Hypothalamus (tissue), 51 donors: ENCODE measurements at places on chromosomes 11 and 22.

- no peak for DNase-seq
These were observed 1.9 kb downstream of the RNF121 start for GRCh38 chr11:71930556-71931244.

GRCh38 chr11:111299101-111300026 lies 1.0 kb downstream of the POU2AF3 start:
- DNase-seq = peak; percentile 69

DNA sequence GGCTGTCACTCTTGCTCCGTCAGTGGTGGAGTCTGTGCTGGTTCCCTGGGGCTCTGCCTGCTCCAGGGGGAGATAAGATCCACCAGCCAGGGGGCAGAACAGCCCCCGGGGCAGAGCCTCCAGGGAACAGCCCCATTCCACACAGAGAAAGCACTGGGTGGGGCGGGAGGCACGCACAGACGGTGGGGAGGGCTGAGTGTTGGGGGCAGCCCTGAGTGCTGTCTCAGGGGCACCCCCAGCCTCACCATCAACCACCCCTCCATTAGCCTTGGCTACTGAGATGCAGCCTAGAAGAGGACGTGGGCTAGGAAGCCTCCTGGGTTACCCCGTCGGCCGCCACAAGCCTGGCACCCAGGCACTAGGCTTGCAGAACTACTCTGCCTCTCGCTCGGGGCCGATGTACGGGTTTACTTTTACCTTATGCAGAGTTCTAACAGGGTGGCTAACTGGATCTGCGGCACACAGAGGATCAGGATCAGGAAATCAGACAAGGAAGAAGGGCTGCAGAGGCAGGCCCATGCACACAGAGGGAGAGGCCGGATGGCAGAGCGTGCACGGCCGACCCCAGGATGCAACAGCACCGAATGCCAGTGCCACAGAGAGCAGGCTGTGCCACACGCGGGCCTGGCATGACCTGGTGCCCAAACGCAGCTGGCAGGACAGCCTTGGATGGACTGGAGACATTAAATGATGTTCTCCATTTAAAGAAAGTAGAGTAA lies 140.5 kb downstream of the CTTN start:
- no peak for DNase-seq

- no peak for DNase-seq
These were observed 54.3 kb upstream of the TTC12 start for GRCh38 chr11:113260096-113260425.

- DNase-seq = no peak
These were observed 85.5 kb downstream of the NELL1 start for GRCh38 chr11:20754933-20755332.

DNA sequence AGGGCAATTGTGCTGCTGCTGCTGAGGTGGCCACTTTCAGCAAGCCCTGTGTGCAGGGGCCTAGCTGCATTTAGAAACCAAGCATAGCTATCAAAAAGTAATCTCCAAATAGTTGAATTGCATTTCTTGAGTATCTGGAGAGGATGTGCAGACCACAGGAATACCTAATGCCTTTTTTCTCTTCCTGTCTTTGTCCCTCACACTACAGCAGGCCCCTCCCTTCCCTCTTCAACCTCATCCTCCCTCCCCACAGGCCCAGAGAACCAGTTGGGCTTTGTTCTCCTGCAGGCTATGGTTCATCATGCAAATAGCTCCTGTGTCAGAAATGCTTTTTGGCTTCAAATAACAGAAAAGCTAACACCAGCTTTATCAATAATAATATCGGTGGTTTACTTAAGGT lies 47.7 kb downstream of the DKK3 start:
- no peak for DNase-seq

GRCh38 chr11:134101282-134101681 lies 32.4 kb downstream of the JAM3 start:
- DNase-seq = no peak

- DNase-seq = no peak
These were observed 26.1 kb upstream of the PPP2R1B start for GRCh38 chr11:111792314-111792713.

- DNase-seq = no peak
These were observed 11.9 kb downstream of the IFT27 start for GRCh38 chr22:36764060-36764459.

- DNase-seq = no peak
These were observed 1505.8 kb downstream of the TBC1D22A start for GRCh38 chr22:48268293-48268692.

DNA sequence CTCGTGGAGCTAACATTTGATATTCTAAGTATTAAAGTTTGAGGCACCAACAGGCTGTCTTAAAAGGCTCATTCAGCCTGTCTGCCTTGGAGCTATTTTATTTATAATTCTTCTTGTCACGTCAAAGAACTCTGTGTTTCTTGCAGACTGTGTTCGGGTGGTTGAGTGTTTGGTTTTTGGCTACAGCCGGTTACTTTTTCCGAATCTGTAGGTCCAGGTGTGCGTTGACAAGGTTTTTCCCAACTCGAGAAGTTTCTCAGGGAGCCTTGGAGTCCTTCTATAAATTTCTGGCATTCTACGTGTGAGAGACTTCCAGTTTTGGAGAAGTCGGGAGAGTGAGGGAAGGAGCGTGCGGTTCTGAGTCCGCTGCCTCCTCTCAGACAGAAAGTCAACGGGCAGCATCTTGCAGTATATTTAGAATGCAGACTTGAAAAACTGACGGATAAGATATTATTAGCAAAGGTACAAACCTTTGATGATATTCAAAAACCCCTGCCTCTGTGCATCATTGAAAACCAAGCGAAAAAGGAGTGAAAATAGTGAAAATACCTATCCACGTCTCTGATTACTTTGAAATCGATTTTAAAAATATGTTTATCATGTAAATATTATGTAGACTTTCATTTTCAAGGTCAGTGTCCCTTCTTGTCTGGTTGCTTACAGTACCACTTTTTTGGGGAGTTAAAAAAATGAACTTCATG lies 85.2 kb upstream of the PPARA start:
- no peak for DNase-seq

DNA sequence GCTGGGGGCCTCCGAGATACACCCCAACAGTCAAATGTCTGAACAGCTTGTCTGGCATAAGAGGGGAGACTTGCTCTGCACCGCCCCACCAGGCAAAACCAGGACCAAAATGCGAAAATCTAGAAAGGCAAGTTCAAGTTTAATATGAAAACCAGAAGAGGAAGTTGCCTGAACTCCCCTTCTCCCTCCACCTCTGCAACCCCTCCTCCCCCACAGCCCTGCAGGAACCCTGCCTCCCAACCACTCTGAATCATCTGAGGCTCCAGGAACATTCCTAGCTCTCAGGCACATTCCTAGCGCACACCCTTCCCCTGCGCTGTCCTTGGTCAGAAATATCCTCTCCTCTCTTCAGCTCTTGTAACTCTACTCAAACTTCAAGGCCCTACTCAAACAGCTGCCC lies 36.7 kb downstream of the ISX start:
- no peak for DNase-seq

DNA sequence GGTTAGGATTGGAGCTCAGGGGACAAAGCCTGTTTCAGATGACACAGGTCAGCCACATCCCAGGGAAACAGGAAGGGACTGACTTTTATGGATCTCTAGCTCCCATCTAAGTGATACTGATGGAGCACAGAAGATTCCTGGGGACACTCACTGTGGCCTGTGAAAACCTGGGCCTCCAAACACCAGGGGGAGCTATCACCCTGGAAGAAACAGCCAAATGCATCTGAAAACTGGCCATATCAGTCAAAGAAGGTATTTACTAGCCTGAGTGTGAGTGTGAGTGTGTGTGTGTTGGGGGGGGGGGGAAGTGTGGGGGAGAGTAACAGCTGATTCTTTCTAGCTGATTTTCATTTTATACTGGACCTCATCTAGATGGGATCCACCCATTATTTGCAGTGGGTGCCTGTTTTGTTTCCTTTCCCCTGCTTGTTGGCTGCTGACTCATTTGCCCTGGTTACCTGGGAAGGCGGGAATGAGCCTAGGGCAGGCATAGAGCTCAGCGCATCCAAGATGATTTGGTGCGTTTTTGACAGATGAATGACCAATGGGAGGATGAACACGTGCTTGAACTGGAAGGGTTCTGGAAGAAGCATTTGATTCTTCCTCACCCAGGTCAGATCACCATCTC lies 284.0 kb downstream of the KIRREL3 start:
- peak; percentile 42 for DNase-seq

DNA sequence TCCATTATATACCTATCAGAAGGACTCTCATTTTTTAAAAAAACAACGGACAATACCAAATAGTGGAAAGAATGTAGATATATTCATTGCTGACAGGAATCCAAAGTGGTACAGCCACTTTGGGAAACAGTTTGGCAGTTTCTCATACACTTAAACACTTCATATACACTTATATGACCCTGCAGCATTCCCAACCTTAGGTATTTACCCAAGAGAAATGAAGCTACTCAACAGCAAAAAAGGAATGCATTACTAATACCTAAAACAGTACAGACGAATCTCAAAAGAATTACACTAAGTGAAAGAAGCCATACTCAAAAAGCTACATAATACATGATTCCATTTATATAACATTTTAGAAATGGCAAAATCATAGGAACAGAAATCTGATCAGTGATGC lies 51.5 kb downstream of the RBFOX2 start:
- DNase-seq = no peak

- DNase-seq = no peak
These were observed 41.5 kb upstream of the TP53I11 start for GRCh38 chr11:44992181-44992582.

DNA sequence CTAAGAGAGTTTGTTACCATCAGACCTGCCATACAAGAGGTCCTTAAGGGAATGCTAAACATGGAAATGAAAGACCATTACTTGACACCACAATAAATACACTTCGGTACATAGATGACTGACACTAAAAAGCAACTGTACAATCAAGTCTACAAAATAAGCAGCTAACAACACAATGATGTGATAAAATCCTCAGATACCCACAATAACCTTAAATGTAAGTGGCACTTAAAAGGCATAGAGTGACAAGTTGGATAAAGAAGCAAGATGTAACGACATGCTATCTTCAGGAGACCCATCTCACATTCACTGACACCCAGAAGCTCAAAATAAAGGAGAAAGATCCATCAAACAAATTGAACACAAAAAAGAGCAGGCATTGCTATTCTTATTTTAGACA lies 107.6 kb downstream of the LRRC4C start:
- no peak for DNase-seq

- DNase-seq = no peak
These were observed 49.5 kb upstream of the HSPA8 start for GRCh38 chr11:123111465-123111864.

DNA sequence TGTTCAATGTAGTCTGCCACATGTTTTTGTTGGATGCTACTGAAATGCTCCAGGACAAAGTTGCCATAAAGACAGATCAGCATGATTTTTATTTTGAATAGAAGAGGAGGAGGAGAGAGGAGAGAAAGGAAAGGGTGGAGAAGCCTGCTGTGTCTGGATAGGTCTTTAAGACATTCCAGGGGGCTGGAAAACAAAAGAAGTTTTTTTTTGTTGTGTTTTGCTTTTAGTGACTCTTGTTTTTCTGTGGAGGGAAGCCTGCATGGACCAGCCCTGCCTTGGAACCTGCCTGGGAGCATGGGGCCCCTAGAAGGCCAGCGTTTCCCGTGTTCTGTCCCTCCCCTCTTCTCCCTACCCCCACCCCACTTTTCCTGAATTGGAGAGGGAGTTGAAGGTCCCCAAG lies 2.3 kb downstream of the TSPAN18 start:
- no peak for DNase-seq

- DNase-seq = no peak
These were observed 22.5 kb downstream of the ASCC2 start for GRCh38 chr22:29815580-29815979.

GRCh38 chr11:3016861-3017260 lies 24.7 kb upstream of the NAP1L4 start:
- no peak for DNase-seq

- DNase-seq = no peak
These were observed 45.1 kb downstream of the CEP57 start for GRCh38 chr11:95835351-95835750.

- no peak for DNase-seq
These were observed 48.2 kb downstream of the NF2 start for GRCh38 chr22:29651652-29652051.

- DNase-seq = no peak
These were observed 54.7 kb downstream of the PHF21B start for GRCh38 chr22:44955102-44955501.

DNA sequence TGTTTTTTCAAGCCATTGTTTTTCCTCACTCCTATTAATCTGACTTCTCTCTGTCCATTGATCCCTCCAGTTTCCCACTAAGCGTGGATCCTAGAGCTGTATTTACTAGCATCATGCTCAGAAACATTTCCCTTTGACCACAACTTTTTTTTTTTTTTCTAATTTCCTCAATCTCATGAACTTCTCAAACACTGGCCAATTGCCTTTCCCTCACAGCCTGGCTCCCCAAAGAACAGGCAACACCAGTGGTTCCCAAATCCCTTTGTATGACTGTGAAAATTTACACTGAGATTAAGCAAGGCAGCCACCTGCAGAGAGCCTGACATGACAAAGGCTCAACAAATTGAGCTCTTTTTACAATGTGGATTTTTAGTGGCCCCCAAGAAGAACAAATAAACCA lies 1.4 kb upstream of the TPP1 start:
- DNase-seq = no peak

DNA sequence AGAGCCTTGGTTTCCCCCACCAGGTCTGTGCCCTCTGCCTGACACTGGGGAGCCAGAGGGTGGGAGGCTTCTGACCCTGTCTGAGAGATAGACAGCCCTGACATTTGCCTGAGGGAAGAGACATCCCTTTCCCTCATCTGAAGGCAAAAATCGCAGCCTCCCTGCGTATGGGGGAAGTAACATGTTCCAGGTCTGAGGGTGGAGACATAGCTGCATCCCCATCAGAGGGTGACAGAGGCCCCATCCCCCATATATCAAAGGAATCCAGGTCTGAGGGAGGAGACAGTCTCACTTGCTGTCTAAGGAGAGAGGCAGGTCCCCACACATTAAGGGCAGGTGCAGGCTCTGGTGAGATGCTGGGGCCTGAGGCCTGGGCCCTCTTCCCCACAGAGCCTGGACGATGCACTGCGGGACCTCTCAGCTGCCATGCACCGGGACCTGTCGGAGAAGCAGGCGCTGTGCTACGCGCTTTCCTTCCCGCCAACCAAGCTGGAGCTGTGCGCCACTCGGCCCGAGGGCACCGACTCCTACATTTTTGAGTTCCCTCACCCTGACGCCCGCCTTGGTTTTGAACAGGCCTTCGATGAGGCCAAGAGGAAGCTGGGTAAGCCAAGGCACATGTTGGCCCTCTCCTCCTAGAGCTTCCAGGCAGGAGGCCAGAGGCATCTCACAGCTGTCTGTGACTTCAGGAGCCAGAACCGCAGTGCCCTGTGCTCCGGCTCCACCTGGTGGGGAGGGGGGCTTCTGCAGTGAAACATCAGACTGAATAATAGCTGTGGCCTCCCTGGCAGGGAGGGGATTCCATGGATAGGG lies 16.1 kb upstream of the RELT start:
- no peak for DNase-seq
